ENCODE measurements at places on chromosomes 16 and 17.

- peak; percentile 65 for DNase-seq
Observed at GRCh38 chr16:78122774-78123315, 23.4 kb downstream of the WWOX start.

DNA sequence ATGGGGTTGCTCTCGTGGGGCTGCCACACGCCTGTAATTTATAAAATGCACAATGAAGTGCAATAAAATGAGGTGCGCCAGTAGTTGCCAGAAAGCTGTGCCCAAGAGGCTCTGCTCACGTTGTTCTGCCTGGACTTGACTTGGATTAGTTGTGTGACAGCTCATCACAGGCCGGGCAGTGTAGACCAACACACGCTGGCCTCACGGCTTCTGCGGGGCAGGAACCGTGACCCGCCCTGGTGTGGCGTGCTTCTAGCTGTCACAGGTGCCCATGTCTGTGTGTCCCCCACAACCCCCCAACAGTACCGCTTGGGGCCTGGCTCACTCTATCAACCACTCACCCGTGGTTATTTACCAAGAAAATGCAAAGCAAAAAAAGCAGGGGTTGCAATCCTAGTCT is 112.2 kb upstream of the ZNF750 start:
- no peak for DNase-seq

- peak; percentile 56 for DNase-seq
Observed at GRCh38 chr17:65055708-65056638, 567 bp downstream of the GNA13 start.

DNA sequence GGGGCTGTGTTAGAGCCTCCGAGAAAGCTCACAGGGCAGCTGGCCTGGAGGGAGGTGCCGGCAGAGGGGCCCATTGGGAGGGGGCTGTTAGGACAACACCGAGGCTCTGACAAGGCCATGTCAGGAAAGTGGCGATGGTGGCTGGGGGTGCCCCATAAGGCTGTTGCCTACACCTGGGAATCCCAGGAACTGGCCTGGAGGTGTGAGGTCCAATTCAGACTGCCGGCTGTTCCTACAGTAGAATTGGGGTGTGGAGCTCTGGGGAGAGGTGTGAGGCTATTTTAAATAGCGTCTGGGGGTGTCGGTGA is 155.0 kb upstream of the CHMP6 start:
- DNase-seq: no peak

- no peak for DNase-seq
Observed at GRCh38 chr17:11309850-11310249, 68.8 kb downstream of the SHISA6 start.

DNA sequence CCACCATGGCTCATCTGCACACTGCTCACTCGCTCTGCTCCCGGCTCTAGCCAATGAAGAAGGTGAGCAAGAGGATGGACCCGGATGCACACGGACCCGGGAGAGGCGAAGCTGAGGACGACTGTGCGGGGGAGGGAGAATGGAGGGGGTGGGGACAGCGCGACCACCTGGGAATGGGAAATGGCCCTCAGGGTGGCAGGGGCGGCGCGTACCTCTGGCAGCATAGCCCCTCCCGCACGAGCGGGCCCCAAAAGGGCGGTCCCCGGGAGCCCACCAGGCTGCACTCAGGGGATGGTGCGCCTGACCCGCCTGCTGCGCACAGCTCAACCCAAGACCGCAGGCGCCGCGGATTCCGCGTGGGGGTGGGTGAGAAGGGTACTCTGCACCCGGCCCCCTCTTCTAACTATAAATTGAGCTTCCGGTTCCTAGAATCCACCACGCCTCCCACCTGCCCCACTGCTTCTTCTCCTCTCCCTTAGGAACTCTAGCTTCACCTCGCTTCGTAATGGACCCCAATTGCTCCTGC is 6.1 kb downstream of the MT1H start:
- no peak for DNase-seq

GRCh38 chr17:78276098-78276887 is 44.9 kb downstream of the TMEM235 start:
- no peak for DNase-seq

- DNase-seq: peak; percentile 79
Observed at GRCh38 chr16:56871172-56871593, 6.2 kb downstream of the SLC12A3 start.

Data from EH (cell line).